Stimulated activated CD4-positive, alpha-beta T cell treated with anti-CD3 and anti-CD28 coated beads, TNF-alpha, amount 100 ng/mL, for 4 hours (primary cell): ENCODE measurements at places on chromosomes 7 and 10.

GRCh38 chr7:1662767-1663166, 7.3 kb upstream of the ELFN1 start:
- DNase-seq = no peak

DNA sequence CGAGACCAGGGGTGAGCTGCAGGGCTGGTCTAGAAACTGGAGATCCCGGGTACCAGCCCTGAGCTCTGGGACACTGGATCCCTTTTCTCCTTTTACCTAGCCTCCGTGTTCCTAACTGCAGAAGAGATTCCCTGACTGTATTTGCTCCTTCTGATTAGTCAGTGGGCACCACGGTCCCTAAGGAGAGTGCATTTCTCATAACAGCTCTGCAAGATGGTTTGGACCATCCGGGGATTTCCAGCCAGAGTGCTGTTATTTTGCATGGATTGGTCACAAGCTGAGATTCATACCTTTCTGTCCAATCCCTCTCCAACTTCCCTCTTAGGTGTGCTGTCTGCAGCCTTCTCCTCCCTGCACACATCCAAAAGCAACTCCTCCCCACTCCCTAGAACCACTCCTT, 122.6 kb downstream of the MYL10 start:
- DNase-seq = no peak

GRCh38 chr10:70738761-70739121, 46.4 kb downstream of the TBATA start:
- no peak for DNase-seq

- DNase-seq = no peak
Observed at GRCh38 chr10:30455816-30456215, 21.8 kb downstream of the MAP3K8 start.

DNA sequence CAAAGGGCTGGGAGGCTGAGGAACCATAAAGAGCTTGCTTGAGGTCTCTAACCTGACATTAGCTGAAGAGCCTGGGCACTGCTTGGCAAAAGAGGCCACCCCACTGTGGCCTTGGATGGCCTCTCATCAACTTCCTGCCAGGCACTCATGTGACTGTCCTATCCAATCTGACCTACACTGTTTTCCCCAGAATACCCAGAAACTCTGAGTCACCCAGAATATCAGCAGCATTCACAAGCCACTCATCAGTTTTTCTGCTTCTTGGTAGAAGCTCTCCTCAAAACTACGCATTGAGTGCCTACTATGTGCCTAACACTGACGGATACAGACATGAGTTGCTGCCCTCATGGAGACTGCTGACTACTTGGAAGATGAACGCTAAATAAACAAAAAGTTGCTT, 4.1 kb upstream of the NT5C2 start:
- DNase-seq = no peak

GRCh38 chr10:10942441-10942840, 75.2 kb upstream of the CELF2 start:
- DNase-seq = no peak

DNA sequence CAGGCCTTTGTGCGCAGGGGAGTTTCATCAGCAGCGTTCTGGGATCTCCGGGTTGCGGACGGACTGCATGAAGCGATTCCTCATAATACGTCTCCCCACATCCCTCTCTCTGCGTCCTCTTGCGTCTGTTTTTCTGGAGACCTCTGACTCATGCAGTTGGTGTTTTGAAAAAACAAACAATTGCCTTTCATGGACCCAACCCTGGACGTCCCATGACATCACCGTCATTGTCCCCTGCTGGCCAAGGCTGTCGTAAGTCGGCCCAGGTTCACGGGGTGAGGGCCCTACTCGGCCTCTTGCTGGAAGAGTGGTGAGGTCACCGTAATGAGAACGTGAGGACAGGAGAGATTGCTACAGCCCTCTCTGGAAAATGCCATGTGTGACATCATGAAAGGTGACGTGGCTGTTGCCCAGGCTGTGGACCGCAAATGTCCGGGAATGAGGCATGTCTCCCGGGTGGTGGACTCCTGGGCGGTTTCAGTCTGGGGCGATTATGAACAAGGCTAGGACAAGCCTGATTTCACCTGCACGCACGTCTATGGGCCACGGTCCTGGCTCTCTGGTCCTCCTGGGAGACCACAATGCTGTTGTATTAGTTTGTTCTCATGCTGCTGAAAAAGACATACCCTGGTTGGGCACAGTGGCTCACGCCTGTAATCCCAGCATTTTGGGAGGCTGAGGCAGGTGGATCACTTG, 9.8 kb upstream of the MAFK start:
- DNase-seq = no peak

DNA sequence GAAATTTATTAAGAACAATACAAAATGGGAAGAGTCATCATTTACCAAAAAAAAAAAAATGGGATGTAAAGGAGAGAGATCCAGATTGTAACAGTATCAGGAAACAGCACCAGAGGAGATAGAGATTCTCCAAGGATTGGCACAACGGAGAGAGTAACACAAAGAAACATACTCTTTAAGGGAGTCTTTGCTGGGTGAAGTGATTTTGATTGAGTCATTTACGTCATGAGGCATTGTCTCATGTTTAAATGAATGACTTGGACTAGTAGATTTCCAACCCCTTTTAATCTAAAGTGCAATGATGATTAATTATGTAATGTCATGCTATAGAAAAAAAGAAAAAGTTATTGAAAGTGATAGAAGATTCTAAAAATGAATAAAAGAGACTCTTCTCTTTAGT, 68.8 kb downstream of the ITGB8 start:
- no peak for DNase-seq

- DNase-seq = no peak
Observed at GRCh38 chr10:132427006-132427771, 30.2 kb downstream of the PWWP2B start.

DNA sequence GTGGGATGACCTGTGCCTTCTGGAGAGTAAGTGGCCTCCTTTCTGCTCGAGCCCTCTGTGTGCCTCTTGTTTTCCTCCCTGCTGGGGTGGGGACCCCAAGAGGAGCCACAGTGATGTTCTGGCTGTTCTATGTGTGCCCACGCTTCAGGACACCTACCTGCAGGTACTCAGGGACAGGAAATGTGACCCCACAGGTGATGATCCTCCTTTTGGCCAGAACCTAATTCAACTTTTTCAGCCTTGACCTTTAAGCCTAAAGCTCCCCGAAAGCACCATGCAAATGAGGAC, 70.3 kb downstream of the VWA2 start:
- no peak for DNase-seq

- DNase-seq = no peak
Observed at GRCh38 chr7:137753575-137753947, 93.2 kb downstream of the DGKI start.

- DNase-seq = no peak
Observed at GRCh38 chr7:33685503-33685902, 219.8 kb upstream of the BMPER start.

DNA sequence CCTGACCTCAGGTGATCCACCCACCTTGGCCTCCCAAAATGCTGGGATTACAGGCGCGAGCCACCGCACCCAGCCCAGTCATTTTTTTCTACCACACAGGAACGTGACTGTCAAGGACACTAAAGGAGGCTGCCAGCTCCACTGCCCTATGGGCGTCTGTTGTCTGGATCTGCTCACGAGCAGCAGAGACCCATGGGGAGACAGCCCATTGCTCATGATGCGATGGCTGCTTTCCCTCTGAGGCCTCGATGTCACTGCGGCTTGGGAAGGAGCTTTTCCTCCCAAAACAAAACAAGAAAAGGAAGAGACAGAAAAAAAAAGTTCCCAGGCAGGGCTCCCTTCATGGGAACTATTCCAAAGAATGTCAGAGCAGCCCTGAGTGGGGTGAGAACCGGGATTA, 70.5 kb downstream of the DENND2A start:
- no peak for DNase-seq

GRCh38 chr10:118668228-118668952, 72.9 kb upstream of the PRLHR start:
- no peak for DNase-seq

GRCh38 chr10:17409170-17409733, 45.1 kb downstream of the ST8SIA6 start:
- no peak for DNase-seq

DNA sequence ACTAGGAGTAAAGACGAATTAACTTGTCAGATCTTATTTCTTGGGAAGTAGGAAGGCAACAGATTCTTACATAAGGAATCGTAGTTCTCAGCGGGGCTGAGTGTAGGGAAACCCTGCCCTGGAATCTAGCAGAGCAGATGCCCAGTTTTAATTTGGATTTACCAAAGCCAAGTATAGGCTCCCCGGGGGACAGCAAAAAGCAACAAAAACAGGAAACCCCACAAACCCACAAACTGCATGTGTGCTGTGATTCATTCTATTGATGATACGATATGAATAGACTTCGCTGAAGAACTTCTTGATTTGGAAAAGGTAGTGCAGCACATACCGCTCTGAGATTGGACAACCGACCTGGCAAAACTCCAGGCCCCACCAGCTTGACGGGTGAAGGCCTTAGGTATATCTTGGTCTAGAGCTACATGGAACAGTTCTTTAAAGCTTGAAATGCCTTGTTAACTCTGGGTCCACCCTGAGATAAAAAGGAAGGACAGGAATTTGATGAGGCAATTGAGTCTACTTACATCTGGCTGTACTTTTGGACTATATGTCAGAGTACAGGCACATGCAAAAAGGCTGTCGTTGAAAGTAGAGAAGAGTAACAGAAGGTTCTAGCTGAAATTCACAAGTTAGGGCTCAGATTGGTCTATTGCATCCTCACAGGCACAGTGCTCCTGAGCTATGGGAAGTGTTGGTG, 49.1 kb downstream of the STRA8 start:
- no peak for DNase-seq

- no peak for DNase-seq
Observed at GRCh38 chr7:105599551-105599950, 18.3 kb upstream of the EFCAB10 start.

DNA sequence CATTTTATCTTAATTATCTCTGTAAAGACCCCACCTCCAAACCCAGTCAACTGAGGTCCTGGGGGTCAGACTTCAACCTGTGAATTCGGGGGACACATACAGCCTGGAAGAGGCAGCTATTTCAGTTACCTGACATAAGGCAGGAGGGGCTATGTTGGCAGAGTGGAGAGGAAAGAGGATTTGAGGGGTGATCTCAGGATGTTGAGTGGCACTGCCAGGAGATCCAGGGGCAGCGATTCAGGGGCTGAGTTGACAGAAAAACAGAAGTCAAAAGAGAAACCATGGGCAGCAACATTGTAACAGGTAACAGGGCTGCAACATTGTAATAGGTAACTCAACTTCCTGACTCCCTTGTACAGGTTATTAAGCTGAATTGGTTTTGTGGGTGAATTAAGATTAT, 162.6 kb downstream of the ADARB2 start:
- no peak for DNase-seq

GRCh38 chr10:29689001-29689400, 54.2 kb upstream of the SVIL start:
- DNase-seq = no peak

- no peak for DNase-seq
Observed at GRCh38 chr10:95245425-95246055, 45.3 kb downstream of the PDLIM1 start.

DNA sequence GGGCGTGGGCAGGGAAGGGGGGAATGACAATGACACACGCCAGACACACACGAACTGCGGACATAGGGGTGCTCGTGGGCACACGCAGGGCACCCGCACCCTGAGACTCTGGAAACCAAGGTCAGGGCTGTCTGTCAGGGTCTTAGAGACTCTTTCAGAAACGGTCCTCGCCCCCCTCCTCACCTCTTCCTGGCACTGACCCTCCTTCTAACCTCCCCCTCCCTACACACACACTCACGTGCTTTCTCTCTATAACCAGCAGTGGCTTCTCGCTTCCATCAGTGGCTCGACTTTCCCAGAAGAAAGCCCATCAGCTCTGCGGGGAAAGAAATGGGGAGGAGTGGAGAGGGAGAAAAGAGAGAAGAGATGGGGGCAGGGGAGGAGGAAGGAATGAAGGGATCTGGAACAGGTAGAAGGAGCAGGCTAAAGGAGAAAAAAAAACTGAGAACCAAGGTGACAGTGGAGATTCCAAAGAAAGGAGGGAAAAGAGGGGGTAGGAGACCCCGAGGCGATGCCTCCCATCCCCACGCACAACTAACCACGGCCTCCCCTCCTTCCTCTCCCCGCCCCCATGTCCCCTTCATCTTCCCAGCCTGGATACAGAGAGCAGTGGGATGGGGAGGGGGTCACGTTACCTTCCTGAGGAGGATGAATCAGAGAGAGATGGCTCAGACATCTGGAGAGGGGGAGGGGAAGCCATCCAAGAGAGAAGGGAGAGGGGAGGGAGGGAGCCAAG, 1.7 kb upstream of the VGF start:
- no peak for DNase-seq

GRCh38 chr10:122303271-122304053, 32.4 kb downstream of the BTBD16 start:
- no peak for DNase-seq

DNA sequence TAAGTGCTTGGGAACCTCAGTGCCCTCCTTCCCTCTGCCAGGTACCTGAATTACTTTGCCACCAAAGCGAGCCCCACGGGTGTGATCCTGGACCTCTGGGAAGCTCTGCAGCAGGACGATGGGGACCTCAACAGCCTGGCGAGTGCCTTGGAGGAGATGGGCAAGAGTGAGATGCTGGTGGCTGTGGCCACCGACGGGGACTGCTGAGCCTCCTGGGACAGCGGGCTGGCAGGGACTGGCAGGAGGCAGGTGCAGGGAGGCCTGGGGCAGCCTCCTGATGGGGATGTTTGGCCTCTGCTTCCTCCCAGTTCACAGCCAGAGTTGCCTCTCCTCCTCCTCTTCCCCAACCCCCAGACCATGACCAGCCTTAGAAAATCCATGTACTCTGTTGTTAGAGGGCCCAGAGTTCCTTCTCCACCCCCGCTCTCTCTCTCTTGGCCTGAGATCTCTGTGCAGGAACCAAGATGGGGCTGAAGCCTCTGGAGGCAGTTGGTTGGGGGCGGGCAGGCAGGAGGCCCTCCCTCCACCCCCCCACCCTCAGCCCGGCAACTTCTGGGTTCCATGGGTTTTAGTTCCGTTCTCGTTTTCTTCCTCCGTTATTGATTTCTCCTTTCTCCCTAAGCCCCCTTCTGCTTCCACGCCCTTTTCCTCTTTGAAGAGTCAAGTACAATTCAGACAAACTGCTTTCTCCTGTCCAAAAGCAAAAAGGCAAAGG, 19.8 kb upstream of the SLC29A3 start:
- no peak for DNase-seq
